Fibroblast of lung (primary cell): ENCODE measurements at places on chromosomes 12 and 14. TPM values are rescaled to one million over a fixed set of nuclear protein-coding genes. Genes with fewer than 3 reads are reported as not detected.

ANKRD33 gene
- total RNA-seq, result under 0.01 TPM in 1 of 2 replicates, not detected in the other

GRCh38 chr12:129230995-129231394 lies 377.7 kb downstream of the GLT1D1 start:
- DNase-seq, result no peak

- peak; percentile 84 for DNase-seq
These were observed 120.9 kb upstream of the LMO3 start for GRCh38 chr12:16726879-16727278.

- DNase-seq, result no peak
These were observed 57.7 kb downstream of the ARF6 start for GRCh38 chr14:49950275-49951228.

- no peak for DNase-seq
These were observed 10.1 kb upstream of the CACNA2D4 start for GRCh38 chr12:1928439-1929121.

- DNase-seq, result no peak
These were observed 6.0 kb downstream of the DLK1 start for GRCh38 chr14:100732766-100733100.

DNA sequence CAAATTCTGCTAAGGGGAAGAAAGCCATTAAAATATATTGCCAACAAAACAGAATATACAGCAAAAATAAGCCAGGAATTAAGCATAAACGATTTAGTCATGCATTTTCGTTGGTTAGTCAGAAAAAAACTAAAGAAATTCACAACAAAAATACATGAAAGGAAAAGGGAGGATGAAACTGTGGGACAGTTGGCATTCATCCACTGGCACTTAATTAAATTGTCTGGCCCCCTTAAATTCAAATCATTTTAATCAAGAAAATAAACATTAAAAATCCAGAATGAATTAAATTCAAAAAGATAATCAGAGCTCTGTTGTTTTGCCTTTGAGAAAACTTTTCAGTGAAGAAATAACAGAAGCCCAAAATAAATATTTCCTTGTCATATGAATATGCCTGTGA lies 264.6 kb upstream of the TMTC1 start:
- DNase-seq, result no peak

DNA sequence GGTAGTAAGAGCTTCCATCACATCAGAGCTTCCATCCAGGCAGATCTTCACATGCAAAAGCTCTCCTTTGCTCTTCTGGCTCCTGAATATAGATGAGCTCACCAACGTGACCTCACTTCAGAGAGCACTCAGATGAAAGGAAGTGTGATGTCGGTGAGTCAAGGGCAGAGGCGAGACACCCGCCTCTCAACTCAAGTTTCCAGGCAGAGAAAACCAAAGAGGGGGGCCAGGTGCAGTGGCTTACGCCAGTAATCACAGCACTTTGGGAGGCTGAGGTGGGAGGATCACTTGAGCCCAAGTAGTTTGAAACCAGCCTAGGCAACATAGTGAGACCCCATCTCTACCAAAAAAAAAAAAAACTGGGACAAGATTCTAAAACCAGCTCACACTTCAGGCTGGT lies 126.9 kb downstream of the DUSP6 start:
- DNase-seq, result peak; percentile 22

- DNase-seq, result no peak
These were observed 81.0 kb upstream of the CCDC196 start for GRCh38 chr14:66405158-66405557.
